ENCODE measurements at places on chromosomes 12 and 14.
A peak's percentile ranks its signal among the peaks of the same experiment; 100 is the strongest.

DNA sequence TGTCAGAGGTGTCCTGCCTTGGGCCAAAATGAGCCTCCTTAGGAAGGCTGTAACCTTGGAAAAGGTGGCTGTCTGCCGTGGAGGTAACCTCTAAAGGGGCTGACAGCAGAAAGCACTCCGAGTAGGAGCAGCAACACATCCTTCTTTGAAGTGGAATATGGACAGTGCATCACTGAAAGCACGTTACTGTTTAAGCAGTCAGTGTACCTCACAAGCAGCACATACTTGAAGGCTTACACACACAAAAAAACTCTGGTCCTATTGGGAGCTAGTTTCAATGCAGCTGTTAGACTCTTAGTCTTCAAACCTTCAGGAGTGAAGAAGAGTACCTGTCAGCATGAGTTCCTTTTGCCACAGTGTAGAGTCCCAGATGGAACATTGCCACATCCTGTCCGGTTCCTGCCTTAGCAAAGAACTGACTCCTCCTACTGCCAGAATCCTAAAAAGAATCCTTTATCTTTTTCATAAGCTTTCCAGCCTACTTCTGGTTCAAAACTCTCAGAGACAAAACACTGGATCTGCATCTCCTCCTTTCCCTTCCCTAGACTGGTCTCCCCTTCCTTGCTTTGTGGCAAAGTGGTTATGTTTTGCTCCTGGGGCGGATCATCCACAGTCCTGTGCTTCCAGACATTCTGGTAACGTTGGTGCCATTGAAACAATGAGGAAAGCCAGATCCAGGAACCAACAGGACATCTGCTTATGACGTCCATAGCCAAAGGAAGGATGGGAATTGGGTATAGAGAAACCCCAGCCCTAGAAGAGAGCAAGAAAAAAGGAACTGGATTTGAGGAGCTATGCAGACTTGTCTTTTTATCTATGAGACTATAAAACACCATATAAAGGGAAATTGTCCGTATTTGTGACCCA lies 8.5 kb upstream of the MDM1 start:
- DNase-seq = peak; percentile 4

- no peak for DNase-seq
Observed at GRCh38 chr12:58171914-58172313, 230.5 kb downstream of the ATP23 start.

DNA sequence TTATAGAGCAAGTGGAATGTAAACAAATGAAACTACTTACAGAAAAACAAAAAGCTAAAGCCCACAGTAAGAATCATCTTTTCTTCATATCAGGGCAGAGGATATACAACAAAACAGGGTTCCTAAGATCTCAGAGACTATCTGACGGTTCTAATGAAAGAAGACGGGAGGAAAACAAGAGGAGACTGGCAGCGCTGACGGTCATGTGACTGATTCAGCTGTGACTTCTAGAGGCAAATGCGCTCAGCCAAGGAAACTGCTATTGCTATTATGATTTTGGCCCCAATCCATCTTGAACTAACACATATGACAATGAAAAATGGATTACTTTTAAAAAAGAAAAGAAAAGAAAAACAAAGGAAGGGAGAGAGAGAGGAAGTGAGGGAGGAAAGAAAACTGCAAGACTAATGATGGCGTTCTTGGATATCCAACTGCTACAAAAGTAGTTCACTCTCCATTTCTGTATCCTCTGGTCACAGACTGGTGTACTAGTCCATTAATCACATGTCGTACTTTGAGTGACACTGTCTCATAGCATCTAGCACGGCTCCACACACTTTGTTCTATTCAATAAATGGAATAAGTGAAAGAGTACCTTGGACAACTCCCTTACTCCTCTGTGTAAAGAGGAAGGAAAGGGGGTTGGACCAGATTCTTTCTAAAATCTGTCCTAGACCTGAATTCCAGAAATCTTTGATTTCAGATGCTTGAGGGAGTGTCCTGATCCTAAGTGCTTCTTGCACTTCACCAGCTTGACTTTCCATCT lies 119.3 kb downstream of the DAD1 start:
- no peak for DNase-seq

DNA sequence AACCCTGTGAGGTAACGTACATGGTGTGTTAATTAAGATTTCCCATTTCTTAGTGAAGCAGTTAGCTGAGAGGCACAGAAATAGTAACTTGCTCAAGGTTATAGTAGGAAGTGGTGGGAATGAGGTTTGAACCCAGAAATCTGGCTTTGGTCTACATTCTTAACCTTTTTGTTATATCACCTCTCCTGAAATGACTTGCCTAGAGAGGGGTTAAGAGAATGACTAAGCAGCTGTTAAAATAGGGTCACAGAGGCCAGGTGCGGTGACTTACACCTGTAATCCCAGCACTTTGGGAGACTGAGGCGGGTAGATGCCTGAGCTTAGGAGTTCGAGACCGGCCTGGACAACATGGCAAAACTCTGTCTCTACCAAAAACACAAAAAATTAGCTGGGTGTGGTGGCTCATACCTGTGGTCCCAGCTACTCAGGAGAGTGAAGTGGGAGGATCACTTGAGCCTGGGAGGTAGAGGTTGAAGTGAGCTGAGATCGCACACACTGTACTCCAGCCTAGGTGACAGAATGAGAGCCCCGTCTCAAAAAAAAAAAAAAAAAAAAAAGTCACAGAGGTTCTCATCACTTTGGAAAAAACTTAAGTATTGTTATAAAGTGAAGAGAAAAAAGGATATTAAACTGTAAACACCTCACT lies 57.6 kb upstream of the RD3L start:
- no peak for DNase-seq

DNA sequence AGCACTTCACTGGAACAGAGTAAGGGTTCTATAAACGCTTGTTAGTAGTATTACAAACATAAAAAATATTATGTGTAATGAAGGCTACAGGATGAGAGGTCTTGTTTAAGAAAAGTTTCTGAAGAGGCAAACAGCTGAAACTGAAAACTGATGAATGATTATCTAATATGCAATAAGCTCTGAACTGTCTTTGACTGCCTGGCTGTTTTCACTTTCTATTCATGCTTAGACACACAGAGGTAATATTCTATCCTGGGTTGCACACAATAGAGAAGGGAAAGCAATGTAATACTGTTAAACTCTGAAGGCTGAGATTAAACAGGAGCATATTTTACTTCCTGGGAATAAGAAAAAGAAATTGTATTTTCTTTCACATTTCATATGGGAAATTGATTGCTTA lies 251.3 kb downstream of the ALX1 start:
- no peak for DNase-seq

GRCh38 chr14:68394118-68394763 lies 398.6 kb downstream of the ZFP36L1 start:
- DNase-seq = no peak

- no peak for DNase-seq
Observed at GRCh38 chr12:41362931-41363330, 174.8 kb downstream of the PDZRN4 start.

Measured in ELR (cell line).